Skeletal muscle cell (primary cell): ENCODE measurements at places on chromosomes 13 and 19.
A peak's percentile ranks its signal among the peaks of the same experiment; 100 is the strongest.

DNA sequence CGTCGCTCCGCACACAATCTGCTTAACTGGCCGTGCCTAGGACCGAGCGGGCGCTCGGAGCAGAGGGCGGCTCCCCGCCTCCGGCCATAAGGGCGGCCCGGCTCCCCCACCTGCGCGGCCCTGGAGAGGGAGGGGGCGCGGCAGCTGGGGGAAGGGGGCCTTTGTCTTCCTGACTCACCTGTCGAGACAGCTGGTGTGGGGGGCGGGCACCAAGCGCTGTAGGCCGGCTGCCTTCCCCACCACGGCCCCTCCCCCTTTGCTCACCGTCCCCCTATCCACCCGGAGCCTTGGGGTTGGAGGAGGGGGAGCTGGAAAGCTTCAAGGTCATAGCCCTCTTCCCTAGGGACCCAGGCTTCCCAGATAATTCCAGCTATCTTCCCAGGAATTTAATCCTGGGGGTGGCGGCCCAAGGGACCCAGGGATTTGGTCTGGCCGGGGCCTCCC is 1.2 kb downstream of the VASP start:
- no peak for DNase-seq

GRCh38 chr13:43861863-43862262 is 17.7 kb downstream of the CCDC122 start:
- DNase-seq, result no peak

GRCh38 chr19:28239270-28239669 is 973.7 kb downstream of the UQCRFS1 start:
- no peak for DNase-seq

DNA sequence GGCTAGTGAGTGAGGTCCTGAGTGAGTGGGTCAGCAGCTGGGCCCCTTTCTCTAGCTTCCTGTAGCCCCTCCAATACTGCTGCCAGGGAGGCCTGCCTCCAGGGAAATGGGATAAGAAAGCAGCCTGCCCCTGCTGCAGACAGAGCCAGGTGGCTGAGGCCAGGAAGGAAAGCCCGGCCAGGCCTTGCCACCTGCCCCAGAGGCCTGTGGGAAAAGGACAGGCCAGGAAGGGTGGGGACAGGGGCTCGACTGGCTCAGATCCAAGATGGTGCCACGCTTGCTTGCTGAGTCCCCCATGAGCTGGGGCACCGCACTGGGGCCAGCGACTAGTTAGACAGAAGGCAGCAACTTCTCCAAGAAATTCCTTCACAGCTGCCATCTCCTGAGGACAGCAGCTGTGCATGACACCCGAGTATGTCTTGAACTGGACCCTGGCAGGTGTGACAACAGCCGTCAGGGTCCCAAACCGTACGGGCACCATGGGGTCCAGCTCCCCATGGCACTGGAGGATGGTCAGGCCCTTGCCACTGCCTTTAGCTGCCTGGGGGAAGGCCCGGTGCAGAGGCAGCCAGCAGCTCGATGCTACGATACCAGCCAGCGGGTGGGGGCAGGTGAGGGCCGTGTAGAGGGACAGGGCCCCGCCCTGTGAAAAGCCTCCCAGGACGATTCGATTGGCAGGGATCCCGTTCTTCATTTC is 5.1 kb upstream of the PRR36 start:
- no peak for DNase-seq

DNA sequence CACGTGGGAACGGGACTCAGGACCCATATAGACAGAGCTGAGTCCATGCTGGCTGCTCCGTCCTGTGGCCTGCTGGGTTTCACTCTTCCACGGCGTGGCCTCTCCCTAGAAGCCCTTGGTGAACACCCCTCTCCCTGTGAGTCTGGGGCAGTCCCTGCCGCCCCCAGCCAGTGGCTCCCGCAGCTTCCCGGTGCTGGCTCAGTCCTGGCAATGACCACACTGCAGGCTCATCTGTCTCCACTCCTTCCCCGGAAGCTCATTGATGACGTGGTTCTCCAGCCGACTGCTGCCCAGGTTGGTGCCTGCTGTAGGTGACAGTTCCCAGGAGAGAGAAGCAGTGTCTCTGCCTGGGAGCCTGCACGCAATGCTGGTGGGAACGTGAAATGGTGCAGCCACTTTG is 2.1 kb upstream of the TEX29 start:
- no peak for DNase-seq

- DNase-seq, result no peak
Observed at GRCh38 chr19:42115219-42115618, 17.0 kb downstream of the POU2F2 start.

DNA sequence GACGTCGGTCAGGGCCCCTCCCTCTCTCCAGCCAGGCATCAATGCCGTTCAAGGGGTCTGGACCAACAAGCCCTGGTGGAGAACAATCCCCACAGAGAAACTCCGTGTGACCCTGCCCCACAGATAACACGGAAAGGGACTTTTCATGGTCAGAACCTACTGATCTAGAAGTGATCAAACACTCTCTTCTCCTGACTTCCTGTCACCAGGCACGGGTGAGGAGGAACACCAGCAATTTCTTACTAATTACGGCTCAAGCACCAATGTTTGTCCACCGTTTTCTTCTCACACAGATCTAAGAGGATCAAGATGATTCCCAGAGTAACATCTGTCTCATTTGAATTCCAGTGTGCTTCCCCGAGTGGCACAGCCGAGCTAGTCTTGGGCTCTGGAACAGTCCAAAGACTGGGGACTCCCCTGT is 11.8 kb downstream of the RASA3 start:
- DNase-seq, result no peak

DNA sequence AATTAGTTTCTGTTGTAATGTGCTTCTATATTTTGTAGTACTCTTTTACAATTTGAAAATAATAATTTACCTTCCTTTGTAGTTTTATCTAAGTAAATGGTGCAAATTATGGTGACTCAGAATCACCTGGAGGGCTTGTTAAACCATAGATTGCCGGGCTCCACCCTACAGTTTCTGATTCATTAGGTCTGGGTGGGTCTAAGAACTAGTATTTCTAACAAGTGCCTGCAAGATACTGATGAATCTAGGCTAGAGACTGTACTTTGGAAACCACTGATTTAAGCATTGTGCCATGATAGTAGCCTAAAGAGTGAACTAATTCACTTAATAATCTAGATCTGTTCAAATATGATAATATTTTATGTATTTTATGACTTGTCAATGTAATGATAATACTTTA is 437.4 kb upstream of the SPRY2 start:
- DNase-seq, result no peak

DNA sequence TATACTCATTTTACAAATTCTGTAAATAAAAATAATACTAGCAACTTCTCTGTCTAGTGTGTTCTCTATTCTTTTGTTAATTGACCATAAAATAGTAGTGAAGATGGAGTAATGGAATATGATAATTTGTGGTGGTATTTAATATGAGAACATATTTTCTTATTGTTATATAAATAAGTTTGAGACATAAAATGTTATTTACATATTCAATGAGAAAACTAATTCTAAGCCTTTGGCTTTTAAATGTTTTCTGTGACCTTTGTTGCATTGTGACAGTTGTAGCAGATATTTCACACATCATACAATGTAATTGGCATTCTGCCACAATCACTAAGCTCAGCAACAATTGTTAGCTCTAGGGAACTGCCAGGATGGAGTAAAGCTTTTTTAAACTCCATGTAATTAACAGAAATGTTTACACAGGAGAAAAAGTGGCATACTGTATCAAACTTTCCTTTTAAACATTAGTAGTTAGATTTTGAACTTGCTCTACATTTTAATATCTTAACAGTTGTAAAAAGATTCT is 562.1 kb upstream of the PCDH9 start:
- DNase-seq, result peak; percentile 4

DNA sequence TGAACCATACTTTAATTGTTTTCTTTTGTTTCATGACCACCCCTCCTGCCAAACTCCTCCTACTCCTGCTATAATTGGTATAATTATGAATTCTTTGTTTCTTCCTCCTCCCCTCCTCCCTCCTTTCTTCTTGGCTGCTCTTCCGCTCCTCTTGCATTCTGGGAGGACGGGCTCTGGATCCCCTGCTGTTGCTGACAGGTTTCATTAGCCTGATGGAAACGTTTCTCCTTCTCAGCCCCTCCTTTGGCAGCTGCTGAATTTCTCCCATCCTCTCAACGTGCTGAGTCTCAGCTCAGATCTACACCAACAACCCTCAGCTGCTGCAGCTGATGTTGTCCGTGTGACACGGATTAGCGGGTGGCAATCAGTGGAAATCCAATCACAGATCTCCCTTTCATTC is 97.1 kb upstream of the UBAC2 start:
- no peak for DNase-seq

DNA sequence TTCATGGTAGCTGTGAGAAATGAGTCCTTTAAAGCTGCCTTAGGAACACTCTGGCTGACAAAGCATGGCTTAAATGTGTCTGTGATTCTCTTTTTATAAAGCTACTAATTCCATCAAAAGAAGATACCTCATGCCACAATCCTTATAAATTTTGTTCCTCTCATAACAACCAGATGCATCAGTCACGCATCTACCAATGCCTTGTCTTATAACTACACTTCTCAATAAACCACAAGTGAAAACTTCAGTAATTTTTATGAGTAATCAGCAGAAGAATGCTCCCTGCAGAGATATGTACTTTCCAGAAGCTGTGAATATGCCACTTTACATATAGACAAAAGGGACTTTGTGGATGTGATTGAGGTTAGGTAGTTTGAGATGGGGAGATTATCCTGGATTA is 147.8 kb downstream of the SUCLA2 start:
- peak; percentile 33 for DNase-seq

- DNase-seq, result peak; percentile 22
Observed at GRCh38 chr13:112510002-112510780, 77.8 kb downstream of the TUBGCP3 start.

- DNase-seq, result no peak
Observed at GRCh38 chr13:20127262-20127561, 33.6 kb downstream of the GJA3 start.

- no peak for DNase-seq
Observed at GRCh38 chr13:26813321-26813979, 52.9 kb upstream of the GPR12 start.

GRCh38 chr19:3547301-3547731 is 8.3 kb downstream of the TEKTIP1 start:
- DNase-seq, result no peak

DNA sequence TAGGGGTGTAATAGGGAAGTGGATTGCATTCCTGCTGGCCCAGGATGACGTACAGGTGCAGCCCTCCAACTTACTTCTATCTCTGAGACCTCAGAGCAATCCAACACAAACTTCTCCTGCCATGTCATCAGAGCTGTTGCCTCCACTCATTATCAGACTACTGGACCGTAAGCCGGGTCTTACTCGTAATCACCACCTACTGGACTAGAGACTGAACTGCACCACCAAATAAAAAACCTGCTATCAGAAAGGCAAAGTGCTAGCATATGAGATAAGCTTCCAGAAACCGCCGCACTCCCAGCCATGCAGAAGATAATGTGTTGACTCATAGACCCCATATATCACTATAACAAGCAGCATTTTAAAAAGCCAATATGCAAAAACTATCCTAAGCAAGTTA is 102.0 kb downstream of the SLITRK1 start:
- no peak for DNase-seq

GRCh38 chr13:28353679-28354078 is 141.2 kb downstream of the FLT1 start:
- no peak for DNase-seq

DNA sequence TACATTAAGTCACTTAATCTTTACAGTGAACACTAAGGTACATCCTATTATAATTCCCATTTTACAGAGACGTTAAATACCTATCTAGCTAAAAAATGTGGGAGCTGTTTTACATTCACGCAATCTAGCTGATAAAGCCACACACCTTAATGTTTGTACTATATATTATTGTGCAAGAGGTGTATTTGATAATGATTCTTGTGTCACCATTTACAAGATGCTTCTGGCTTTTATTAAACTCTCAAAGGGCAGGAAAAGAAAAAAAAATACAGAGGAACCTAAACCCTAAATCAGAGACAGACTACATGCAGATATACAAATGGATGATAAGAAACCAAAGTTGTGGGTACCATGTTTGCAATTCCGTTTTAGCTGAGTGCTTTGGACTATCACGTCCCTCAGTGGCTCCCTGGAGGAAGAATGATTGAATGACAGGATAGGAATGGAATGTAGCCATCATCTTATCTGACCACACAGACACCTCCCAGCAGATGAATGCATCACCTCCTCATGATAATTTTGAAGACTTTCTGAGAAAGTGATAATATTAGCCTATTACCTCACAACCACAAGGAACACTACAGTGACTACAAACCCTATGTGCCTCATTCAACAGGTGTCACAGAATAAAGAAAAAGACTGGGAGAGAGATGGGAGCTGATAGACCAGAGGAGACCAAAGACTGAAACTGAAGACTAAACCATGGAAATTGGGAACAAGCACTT is 230.5 kb upstream of the SERP2 start:
- DNase-seq, result no peak

GRCh38 chr19:40990972-40991381 is at the start of gene CYP2B6:
CYP2B6 (plus strand) TSS chr19:40991282; CDS start chr19:40991306, 24 bp downstream.
- no peak for DNase-seq

- DNase-seq, result no peak
Observed at GRCh38 chr19:56116606-56117005, 4.5 kb downstream of the ZNF787 start.

DNA sequence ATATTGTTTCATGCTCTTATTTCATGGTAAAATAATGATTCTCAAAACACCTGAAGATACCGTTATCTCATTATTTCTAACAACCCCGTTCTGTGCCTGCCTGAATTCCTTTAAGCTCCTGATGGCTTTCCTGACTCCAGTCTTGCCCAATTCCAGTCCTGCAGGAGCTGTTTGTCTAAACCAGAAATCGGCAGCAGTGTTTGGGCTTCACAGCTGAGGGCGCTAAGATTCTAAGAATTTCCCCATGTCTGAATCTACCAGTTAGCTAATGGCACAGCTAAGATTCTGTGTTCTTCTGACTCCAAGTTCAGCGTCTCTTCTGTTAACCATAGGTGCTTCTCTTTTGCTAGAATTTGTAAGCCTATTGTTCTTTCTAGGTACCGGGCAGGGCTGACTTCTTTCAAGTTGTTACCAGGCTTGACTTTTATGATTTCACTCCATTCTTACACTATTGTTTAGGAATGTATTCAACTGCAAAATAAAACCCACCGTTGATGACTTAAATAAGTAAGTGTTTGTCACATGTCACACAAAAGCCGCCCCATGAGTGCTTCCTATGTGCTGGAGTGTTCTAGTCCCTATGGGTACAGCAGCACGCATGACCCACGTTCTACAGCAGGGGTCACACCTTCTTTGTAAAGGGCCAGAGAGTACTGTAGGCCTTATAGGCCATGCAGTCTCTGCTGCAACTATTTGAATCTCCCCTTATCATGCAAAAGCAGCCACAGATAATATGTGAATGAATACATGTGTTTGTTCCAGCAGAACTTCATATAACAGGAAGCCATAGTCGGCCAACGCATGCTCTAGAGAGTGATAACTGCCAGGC is 168.3 kb upstream of the RNF113B start:
- no peak for DNase-seq

GRCh38 chr13:95349267-95349666 is 48.0 kb upstream of the ABCC4 start:
- no peak for DNase-seq

GRCh38 chr13:54394085-54394700 is 1365.6 kb downstream of the OLFM4 start:
- no peak for DNase-seq
